HEK293T (cell line): ENCODE measurements at places on chromosomes 5 and 9.

DNA sequence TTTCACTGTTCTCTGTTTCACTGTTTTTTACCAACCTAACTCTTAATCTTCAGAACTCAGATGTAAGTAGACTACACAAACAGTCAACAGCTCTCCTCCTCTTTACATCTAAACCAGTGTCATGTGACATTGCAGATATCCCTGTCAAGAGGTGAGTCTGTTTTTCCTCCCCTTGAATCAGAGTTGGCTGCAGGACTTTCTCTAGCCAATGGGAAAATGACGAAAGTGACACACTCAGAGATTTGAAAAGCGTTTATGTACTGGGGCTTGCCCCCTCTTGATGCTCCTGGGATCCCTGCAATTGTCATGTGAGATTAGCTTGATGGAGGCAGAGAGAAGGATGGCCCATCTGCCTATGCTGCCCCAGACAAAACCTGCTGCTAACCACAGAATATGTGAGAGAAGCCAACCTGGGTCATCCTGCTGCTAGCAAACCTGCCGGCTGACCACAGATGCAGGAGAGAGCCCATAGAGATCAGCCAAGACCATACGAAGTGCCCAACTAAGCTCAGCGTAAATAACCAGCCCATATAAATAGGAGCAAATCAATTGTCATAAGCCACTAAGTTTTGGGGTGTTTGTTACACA lies 111.1 kb downstream of the ASTN2 start:
- DNase-seq: no peak

GRCh38 chr9:103552712-103553111 lies 541.4 kb upstream of the SMC2 start:
- no peak for DNase-seq

DNA sequence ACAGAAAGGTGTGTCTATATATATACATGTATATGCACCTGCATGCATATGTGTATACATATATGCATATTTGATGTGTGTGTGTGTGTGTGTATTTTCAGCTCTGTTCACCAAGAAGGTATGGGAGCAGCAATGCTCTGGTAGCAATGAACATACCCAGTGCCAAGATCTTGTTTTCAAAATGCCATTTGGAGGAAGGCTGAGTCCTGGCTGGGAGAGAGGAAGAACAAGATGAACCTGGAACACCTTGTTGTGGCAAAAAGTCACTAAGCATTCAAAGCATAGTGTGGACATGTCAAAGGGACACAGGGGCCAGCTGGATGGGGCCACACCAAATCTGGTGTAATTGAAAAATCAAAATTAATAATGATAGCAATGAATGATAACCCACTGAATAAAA lies 31.8 kb upstream of the NEK6 start:
- DNase-seq: no peak

- DNase-seq: peak; percentile 41
These were observed 33.3 kb upstream of the ABCA1 start for GRCh38 chr9:104961238-104961637.

DNA sequence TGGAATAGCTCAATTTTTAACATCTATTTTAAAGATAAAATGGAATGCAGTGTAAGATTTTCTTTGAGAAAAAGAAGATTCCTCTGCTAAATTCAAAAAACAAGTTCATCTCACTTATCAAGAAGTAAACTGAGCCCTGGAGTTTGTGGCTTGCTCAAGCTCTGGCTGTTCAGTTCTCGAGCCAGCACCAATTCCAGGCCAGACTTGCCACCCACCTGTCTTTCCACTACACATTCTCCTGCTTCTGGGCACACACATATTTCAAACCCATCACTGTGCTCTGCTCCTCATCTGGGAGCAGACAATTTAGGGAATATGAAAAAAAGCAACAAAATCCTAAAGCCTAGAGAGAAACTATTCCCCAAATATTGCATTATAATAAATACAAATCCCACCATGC lies 424.5 kb downstream of the ENC1 start:
- no peak for DNase-seq

GRCh38 chr5:59500014-59500413 lies 393.5 kb downstream of the PDE4D start:
- DNase-seq: no peak

GRCh38 chr9:101527066-101527465 lies 6.6 kb upstream of the RNF20 start:
- no peak for DNase-seq

DNA sequence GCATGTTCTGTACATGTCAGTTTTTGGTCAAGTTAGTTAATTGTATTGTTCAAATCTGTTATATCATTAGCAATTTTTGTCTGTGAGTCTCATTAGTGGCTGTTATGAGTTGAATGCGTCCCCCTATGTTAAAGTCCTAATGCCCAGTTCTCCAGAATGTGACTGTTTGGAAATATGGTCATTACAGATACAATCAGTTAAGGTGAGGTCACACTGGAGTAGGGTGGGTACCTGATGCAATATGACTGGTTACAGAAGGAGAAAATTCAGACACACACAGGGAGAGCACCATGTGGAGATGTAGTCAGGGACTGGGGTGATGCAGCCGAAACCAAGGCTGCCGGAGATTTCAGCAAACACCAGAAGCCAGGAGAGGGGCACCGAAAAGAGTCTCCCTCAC lies 15.1 kb downstream of the NMRK1 start:
- DNase-seq: no peak

DNA sequence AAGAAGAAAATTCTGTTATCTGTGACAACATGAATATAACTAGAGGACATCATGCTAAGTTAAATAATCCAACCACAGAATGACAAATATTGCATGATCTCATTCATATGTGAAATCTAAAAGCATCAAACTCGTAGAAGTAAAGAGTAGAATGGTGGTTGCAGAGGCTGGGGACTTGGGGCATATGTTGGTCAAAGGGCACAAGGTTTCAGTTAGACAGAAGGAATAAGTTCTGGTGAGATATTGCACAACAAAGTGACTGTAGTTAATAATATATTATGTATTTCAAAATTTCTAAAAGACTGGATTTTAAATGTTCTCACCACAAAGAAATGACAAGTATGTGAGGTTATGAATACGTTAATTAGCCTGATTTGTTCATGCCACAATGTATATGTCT lies 24.8 kb downstream of the GRIA1 start:
- DNase-seq: no peak

DNA sequence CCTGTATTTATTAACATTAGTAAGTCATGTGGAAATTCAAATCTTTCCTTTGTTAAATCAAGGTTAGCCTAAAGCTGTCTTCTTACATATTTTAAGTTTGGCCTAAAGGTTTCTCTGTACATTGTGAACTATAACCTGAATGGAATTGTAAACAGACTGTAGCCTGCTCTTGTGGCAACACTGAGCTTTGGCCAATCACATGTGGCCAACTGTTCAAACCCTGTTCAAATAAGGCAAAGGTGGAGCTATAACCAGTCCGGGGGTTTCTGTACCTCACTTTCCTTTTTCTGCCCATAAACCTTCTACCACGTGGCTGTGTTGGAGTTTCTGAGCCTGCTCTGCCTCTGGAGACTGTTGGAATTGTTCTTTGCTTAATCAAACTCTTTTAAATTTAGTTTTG lies 3.3 kb upstream of the HAPLN1 start:
- DNase-seq: no peak

- DNase-seq: no peak
These were observed 253.5 kb downstream of the DMRTA1 start for GRCh38 chr9:22700171-22700570.

- no peak for DNase-seq
These were observed 113.4 kb downstream of the KCTD16 start for GRCh38 chr5:144284036-144284435.

- no peak for DNase-seq
These were observed 27.0 kb downstream of the SLC25A25 start for GRCh38 chr9:128094950-128095544.

GRCh38 chr9:121237916-121238315 lies 30.0 kb upstream of the GSN start:
- DNase-seq: no peak

GRCh38 chr5:104344809-104345208 lies 782.2 kb upstream of the NUDT12 start:
- DNase-seq: no peak

- no peak for DNase-seq
These were observed 480.3 kb upstream of the CD180 start for GRCh38 chr5:67676863-67677262.

DNA sequence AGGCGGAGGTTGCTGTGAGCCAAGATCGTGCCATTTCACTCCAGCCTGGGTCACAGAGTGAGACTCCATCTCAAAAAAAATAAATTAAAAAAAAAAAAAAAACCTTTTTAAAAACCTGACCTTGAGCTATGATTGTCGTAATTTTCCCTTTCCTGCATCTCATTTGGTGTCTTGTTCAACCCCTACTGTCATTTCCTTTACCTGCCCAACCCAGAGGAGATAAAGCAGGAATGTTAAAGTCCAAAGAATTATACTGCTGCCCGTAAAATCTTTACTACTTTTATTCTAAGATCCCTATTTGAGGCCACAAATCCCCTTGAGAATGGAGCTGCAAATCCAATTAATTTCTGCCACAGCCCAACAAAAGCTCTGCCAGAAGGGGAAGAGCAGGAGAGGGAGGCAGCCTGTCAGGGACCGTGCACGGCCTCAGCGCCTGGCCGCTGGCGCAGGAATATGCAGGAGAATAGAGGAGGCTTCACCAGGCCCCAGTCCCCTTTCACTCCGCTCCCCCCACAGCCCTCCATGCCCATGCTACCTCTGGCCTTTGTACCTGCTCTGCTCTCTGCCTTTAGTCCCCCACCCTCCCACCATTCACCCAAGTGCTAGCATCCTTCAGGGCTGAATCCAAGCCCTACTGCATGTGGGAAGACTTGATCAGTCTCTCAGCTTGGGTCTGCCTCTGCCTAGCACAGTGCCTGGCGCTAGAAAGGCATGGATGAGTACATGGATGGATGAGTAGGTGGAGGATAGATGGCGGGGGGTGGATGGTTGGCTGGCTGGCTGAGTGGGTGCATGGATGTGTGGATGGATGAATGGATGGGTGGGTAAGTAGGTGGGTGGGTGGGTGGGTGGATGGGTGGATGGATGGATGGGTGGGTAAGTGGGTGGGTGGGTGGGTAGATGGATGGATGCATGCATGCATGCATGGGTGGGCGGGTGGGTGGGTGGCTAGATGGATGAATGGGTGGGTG lies 99.8 kb upstream of the SARDH start:
- DNase-seq: no peak

DNA sequence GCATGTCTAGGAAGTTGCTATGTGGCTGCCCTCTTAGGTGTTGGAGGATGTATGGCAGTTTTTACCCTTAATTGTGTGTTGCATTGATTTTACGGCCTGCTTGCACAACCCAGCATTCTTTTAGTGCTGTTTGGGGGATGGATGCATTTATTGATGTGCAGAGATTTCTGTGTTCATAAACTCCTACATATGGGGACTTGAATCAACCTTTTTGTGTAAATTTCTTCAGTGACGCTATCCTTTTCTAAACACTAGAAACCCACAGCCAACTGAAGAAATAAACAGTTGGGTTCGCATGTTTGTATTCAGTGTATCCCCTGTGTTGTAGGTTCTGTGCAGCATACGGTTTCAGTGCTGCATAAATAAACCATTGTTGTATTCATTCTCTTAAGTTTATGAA lies 263.7 kb downstream of the RASEF start:
- no peak for DNase-seq

- no peak for DNase-seq
These were observed 6.1 kb upstream of the SLC34A1 start for GRCh38 chr5:177377851-177378776.

DNA sequence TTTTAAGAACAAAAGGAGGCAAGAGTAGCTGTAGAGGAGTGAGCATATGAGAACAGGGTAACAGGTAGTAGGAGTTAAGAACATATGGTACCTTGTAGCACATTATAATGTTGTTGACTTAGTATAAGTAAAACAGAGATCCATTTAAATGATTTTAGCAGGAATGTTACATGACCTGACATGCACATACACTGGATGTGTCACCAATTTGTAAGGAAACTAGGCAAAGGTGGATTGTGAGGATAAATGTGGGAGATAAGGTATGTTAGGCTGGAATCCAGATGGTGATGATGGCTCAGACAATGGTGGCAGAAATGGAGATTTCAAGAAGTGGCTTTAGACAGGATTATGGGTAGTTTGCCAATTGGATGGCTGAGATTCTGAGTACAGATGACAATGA lies 443.1 kb upstream of the DAB2 start:
- DNase-seq: no peak

GRCh38 chr5:87394411-87395165 lies 18.1 kb downstream of the CCNH start:
- no peak for DNase-seq

DNA sequence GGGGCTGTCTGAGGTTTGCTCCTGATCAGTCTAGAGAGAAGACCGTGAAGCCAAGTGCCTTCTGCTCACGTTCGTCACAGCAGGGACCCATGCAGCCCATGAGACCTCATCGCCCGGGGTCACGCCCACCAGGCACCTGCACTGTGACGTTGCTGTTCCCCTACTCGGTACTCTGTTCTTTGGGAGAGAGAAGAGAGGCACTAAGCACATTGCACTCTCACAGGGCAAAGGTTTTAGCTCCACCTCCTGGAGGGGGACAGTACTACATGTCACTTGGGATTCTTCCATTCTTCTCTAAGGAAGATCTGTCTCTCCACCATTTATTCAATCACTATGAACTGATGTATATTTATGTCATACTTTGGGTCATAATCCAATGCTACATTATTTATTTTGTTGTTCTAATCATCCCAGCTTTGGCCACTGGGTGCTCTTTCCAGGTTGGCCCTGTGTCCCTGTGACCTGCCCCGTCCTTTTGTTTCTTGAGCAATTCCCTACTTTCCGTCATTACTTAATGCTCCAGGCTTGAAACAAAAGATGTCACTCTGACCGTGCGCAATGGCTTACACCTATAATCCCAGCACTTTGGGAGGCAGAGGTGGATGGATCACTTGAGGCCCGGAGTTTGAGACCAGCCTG lies 31.4 kb upstream of the BRD3 start:
- peak; percentile 69 for DNase-seq

GRCh38 chr5:56671571-56671970 lies 143.8 kb upstream of the MAP3K1 start:
- no peak for DNase-seq

DNA sequence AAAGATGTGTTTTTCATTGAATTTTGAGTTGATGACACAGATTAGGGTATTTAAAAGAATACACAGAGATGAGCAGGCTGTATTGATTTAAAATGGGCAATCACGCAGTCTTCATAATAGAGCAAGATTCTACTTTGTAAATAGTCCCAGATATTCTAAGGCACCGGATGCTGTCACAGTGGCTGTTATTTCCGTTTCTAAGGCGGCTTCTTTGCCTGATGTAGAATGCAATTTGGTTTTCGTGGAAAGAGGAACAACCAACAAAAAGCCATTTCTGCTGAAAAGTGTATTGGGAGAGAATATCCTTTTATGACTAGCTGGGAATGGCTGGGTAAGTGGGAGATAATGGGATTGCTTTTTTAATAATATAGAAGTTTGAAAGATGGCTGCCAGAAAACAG lies 17.5 kb downstream of the PRKACG start:
- no peak for DNase-seq

DNA sequence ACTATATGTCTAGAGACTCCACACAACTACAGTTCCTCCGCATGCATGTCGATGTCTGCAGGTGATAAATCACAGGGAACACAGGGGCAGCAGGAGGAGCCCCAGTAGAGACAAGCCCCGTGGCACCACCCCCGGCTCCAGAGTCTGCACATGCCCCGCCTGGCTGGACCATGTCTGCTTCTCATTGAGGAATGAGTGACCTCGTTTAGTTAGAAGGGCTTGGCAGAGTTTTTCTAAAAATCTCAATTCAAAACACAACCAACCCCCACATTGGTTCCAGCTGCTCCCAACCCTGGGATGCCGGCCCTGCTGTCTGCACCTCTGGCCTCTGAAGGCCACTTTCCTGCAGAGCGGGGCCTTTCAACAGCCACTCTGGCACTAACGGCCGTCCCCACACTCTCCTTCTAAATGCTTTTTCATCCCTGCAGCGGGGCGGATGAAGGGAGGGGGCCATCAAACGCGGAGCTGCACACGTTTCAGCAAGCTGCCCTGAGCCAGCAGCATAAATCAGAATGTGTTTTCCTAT lies 106.3 kb downstream of the ROR2 start:
- no peak for DNase-seq
